ENCODE measurements at places on chromosomes 1 and 21.
A peak's percentile ranks its signal among the peaks of the same experiment; 100 is the strongest.

DNA sequence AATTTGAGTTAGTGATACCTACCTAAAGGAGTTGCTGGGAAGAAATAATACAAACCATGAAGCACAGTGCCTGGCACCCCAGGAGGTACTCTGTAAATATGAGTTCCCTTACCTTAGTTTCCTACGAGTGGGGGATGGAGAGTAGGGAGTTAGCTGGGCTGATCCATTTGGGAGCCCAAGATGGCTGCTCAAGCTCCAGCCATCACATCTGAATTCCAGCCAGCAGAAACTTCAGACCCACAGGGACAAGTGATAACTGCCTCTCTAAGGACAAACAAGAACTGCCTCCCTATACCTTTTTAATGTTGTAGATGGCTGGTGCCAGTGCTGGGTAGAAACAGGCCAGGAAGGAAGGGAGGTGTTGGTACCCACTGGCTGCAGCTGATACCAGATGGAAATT, 22.7 kb downstream of the HTR6 start:
- DNase-seq = no peak

DNA sequence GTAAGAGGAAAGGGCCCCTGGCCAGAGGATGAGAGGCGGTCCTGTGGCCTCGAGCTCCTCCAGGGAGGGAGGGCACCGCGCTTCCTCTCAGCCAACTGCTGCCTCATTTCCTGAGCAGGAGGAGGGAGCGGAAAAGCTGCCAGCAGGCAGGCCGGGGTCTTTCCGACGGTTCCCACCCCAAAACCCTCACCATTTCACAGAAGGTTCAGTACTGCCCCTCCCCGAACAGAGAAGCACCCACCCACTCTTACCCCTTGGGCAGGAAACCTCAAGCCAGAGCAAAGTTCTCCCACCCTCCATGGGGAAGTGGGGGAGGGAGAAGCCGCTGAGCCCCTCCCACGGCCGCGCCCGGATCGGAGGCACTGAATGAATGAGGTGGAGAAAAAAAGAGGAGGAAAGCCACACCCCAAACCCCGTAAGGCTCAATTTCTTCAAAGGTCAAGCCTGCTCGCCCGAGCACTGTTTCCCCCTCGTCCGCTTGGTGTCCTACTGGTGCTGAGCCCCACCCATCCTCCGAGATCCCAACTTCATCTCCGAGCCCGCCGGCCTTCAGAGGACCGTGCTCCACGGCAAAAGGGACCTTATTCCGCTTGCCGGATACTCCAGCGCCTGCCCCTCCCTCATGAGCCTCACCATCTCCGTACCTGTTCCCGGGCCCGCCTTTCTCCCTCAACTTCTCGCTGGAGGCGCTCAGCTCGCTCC, 9.4 kb downstream of the TPM3 start:
- DNase-seq = peak; percentile 79

DNA sequence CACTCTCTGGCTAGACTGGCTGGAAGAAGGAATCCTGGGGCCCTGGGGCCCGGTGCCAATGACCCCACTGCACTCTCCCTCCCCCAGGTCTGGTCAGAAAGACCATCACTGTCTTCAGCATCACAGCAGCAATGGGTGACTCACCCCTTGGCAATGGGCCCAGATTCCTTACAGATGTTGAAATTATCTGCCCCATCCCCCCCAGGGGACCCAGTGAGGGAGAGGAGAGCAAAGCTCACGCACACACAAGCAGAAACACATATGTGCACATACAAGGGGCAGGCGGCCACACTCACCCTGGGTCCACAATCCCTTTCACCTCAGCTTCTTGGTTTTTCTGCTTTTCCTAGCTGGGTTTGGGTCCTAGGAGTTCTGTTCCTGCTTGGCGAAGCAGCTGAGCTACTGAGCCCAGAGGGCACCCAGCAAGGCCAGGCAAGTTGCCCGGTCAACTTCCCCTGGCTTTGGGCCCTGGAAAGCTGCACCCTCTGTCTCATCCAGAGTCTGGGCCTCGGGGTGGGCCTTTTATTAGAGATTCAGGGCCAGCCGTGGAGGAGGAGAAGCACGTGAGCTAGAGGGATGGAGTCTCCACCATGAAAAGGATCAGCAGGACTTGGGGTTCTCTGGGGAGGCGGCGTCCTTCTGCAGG, 2.6 kb downstream of the COL16A1 start:
- peak; percentile 86 for DNase-seq

GRCh38 chr1:57111175-57111574, 145.4 kb upstream of the C8B start:
- DNase-seq = no peak

DNA sequence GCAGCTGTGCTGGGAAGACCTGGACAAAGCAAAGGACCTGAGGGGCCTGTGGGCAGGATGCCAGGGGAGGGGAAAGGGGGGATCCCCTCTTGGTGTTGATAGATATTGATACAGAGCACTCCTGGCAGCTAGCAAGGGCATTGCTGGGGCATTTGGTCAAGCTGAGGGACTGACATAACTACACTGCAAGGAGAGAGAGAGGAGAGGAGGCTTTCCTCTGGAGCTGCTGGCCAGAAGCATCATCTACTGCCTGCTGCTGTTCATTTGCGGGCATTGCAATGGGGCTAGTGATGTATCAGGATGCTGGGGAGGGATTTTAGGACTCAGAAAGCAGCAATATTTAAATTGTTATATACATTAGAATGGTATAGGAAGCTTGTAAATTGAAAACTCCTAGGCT, 142.0 kb downstream of the ZNF648 start:
- no peak for DNase-seq

- no peak for DNase-seq
Observed at GRCh38 chr1:177300431-177300830, 129.7 kb downstream of the BRINP2 start.

- DNase-seq = no peak
Observed at GRCh38 chr1:40645118-40645680, 20.3 kb downstream of the RIMS3 start.

- DNase-seq = no peak
Observed at GRCh38 chr1:8429549-8430110, 111.7 kb downstream of the SLC45A1 start.

- DNase-seq = no peak
Observed at GRCh38 chr1:191255354-191256054, 777.8 kb upstream of the BRINP3 start.

DNA sequence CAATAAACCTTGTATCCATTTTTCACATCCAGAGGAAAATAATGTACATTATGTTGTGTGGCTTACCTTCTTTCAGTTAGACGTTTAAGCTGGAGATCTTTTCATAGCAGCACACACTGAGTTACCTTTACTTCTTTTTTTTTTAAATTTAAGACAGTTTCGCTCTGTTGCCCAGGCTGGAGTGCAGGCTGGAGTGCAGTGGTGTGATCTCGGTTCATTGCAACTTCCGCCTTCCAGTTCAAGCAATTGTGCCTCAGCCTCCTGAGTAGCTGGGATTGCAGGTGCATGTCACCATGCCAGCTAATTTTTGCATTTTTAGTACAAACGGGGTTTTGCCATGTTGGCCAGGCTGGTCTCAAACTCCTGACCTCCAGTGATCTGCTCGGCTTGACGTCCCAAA, 7.4 kb upstream of the CAMTA1 start:
- DNase-seq = no peak

GRCh38 chr1:42305639-42306038, 29.4 kb downstream of the FOXJ3 start:
- no peak for DNase-seq

GRCh38 chr1:160548183-160548582, 25.1 kb upstream of the SLAMF6 start:
- DNase-seq = no peak

- DNase-seq = no peak
Observed at GRCh38 chr1:48785869-48786268, 9.2 kb upstream of the BEND5 start.

GRCh38 chr1:154819628-154820590, 50.2 kb downstream of the KCNN3 start:
- DNase-seq = no peak

DNA sequence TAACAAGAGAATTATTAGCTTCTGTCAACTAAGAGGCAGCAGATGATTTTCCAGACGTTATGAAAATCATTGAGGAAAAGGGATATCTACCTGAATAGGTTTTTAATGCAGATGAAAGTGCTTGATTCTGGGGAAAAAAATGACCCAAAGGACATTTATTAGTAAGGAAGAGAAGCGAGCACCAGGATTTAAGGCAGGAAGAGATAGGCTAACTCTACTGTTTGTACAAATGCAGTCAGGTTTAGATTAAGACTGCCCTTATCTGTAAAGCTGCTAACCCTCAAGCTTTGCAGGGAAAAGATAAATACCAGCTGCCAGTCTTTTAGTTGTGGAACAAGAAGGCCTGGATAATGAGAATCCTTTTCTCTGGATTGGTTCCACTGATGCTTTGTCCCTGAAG, 33.0 kb upstream of the LRIG2 start:
- no peak for DNase-seq

- DNase-seq = no peak
Observed at GRCh38 chr1:53108646-53109580, 33.5 kb downstream of the SLC1A7 start.

GRCh38 chr1:109894823-109895719, 15.6 kb upstream of the CSF1 start:
- no peak for DNase-seq

- no peak for DNase-seq
Observed at GRCh38 chr21:45366476-45366875, 38.5 kb upstream of the COL18A1 start.

GRCh38 chr1:78291418-78291817, 199.4 kb upstream of the PTGFR start:
- no peak for DNase-seq

DNA sequence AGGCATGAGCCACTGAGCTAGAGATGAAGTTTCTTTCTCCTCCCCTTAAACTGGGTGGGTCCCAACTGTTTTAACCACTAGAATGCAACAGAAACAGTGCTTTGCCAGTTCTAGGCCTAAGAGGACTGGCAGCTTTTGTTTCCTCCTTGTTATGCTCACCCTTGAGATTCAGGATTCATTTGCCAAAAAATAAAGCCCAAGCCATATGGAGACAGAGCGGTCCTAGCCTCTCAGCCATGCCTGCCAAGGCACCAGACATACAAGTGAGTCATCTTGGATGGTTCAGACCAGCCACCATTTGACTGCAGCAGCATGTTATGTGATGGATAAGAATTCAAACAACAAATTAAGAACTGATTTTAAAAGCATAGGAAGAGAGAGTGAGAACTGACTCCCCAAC, 38.1 kb upstream of the STUM start:
- no peak for DNase-seq

GRCh38 chr1:95286479-95286878, 52.5 kb downstream of the RWDD3 start:
- no peak for DNase-seq

GRCh38 chr1:107821340-107821739, 143.6 kb downstream of the VAV3 start:
- DNase-seq = no peak

GRCh38 chr1:9078015-9078751, 8.7 kb upstream of the SLC2A5 start:
- no peak for DNase-seq

GRCh38 chr1:39407896-39408640, 83.4 kb upstream of the BMP8A start:
- DNase-seq = no peak

DNA sequence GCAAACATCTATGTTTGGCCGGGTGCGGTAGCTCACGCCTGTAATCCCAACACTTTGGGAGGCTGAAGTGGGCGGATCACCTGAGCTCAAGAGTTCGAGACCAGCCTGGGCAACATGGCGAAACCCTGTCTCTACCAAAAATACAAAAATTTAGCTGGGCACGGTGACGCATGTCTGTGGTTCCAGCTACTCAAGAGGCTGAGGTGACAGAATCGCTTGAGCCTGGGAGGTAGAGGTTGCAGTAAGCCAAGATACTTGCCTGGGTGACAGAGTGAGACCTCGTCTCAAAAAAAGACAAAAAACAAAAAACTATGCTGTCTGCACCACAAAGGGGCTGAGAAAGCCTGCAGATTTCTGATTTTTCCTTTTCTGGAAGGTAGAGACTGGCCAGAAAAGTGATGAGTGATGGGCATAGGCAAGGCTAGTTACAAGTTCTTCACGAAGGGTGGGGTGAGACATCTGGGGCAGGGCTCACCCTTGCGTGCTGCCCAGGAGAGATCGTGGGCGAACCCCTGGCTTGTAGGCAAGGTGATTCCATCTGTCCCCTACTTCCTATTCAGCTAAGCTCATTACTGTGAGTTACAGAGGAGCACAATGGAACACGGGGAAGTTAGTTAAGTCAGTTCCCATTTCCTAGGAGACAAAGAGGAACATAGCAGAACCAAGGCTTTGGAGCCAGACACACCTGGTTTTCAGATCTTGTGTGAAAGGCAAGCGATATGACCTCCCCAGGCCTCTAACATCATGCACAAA, 3.2 kb downstream of the SLC2A1 start:
- no peak for DNase-seq

GRCh38 chr21:24995216-24995615, 612.1 kb downstream of the MRPL39 start:
- no peak for DNase-seq

DNA sequence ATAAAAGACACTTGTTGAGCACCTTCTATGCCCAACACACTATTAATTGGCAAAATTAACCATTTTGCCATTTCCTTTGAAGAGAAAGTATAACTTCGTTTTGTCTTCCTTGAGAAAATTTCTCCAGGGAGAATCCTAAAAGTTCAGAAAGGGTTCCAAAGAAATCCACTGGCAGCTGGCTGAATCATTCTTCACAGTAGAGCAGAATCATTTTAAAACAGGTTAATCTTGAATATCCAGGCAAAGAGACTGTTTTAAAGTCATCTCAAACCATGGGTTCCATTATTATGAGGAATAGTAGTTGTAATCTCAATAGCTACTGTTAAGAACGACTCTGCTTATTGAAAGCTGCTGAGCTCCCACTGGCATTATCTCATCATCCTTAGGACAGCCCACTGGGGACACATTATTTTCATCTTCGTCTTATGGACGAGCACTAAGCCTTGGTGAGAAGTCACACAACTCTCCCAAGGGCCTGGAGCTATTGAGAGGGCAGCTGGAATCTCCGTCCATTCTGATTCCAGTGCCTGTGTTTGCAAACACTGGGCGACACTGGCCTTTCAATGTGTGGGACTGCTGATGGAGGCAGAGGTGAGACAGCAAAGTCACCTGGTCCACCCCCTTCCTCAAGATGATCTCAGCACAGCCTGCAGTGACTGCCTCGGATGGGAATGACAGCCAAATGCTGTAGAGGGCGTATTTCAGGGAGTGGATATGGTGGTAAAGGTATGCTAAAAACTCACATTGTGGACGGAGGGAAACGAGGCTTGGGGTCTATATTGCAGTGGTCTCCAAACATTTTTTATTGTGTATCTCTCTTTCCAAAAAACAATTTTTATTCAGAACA, 15.3 kb upstream of the PGBD5 start:
- DNase-seq = no peak

DNA sequence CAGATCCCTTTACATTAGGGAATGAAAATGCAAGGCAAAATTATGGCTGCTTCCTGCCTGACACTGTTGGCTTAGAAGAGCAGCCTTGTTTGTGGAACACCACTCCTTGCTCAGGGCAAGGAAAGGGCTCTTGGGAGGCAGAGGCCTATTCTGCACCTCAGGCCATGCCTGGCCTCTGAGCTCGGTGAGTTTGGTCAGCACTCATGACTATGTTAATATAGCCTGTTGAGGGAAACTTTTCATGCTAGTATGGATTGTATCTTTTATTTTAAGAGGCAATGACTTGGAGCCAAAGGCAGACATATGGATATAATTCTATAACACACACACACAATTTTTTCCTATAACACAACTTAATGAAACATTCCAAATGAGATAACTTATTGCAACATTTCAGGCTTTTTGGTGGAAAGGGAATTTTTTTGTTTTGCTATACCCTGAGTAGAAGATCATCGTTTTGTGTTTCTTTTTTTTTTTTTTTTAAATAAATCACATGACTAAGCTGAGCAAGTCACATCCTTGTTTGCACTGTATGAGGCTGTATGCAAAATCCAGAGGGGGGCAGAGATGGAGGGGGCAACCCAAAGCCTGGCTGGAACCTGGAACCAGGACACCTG, 5.6 kb upstream of the YRDC start:
- DNase-seq = no peak

Data from left forelimb (tissue), 1 donor.